NCI-H2029 (cell line): ENCODE measurements at places on chromosomes 11 and 22.

DNA sequence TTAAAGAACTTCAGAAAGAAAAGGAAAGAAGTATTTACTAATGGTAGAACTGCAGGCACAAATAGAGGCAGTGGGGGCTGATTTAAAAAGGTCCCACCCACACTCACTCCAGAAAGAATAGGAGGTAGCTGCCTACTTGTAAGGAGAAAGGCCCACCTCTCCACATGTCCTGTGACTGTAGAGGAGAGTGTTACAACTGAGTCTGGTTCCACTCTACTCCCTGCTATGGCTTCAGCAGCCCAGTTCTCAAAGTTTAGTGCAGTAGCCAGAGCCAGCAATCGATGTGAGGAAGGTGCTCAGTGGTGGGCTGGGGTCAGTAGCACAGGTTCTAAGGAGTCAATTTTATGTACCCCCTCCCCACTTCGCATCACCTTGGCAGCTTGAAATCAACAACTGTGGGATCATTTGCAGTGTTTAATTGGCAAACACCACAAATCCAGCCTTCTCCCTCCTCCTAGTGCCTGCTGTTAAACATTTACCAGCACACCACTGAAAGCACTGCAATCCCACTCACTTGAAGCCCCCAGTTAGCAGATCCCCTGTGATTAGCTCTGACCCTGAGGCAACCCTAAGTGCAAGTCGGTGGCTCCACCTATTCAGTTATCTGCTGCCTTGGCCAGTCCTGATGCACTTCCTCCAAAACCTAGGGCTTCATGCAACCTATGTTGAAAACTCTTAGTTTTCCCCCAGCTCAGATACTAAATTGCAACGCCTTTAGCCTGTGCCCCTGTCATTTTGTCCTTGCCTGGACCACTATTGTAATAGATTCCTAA, 146.6 kb downstream of the BBOX1 start:
- no peak for DNase-seq

DNA sequence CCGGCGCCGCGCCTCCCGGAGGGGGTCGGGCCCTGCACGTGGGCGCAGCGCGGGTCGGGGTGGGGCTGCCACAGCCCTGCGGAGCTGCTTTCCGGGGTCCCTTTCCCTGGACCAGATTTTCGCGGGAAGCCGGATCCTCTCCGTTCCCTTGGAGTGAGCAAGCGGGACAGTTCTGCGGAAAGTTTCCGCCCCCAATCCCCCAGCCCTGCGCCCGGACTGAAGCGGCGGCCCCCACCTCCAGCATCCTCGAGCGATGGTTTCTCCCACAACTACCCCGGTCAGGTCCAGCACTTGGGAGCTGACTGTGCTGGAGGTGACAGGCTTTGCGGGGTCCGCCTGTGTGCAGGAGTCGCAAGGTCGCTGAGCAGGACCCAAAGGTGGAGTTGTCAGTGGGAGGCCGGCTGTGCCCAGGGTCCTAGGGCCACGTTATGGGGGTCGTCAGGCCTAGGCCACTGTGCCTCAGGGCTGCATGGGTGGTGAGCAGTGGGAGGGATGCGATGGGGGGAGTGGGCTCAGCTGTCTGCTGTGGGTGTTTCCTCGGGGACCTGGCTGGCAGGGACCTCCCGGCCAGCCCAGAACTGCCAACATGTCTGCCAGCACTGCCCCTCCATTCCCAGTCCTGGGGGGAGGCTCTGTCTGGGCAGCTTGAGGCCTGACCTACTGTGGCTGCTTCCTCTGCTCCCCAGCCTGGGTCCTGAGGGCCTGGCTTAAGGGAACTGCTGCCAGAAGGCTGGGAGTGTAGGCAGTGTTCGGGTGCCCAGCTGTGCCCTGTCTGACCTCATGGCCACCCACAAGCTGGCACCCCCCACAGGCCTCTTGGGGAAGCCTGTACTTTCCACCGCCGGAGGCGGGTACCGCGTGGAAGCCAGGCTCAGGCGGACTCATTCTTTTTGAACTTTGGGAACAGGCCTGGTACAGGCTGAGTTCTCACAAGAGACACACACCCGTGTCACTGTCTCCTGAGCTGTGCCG, 726 bp downstream of the ST3GAL4 start:
- no peak for DNase-seq

GRCh38 chr11:91700854-91701253, 523.8 kb upstream of the FAT3 start:
- DNase-seq = no peak

GRCh38 chr11:114604179-114604813, 8.7 kb upstream of the NXPE4 start:
- DNase-seq = no peak

GRCh38 chr11:61160487-61161189, 588 bp downstream of the VPS37C start:
- no peak for DNase-seq
